ENCODE measurements at places on chromosomes 13 and 19.

- no peak for DNase-seq
Measured at GRCh38 chr19:10402441-10403038, 802 bp downstream of the CDC37 start.

GRCh38 chr13:91357613-91358386, 10.3 kb downstream of the MIR17HG start:
- DNase-seq: no peak

GRCh38 chr13:77516342-77516789, 19.1 kb upstream of the SCEL start:
- peak; percentile 67 for DNase-seq

DNA sequence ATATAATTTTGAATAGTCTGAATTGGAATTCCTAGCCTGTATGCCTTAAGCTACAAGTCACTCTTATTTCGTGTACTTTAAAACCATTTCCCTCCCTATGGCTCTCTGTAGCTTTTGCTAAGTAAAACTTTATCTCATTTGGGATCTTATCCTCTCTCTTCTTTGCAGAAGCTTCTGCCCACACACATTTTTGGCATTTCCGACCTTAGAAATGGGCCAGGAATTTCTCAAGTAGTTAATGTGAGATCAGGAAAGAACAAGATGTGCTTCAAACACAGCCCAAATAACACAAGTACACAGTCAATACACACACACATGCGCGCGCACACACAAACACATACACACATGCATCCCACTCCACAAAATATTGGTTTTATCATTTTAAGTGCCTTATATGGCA, 931.0 kb upstream of the MIR17HG start:
- DNase-seq: no peak

DNA sequence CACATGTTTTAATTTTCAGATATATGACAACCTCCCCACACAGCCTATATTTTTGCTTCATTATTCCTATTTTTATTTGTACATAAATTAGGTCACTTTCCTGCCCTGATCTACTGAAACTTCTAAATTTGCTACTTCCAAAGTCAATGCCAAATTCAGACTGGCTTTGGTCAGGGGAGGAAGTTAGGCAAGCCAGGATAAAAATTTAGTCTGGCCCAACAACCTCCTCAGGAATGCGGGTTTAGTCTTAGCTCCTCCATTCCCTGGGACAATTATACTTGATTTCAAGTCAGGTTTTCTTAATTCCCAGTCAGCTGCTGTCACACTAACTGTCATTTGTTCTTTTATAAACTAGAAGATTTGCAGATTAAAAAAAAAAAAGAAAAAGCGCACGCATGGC, 84.3 kb downstream of the TM9SF2 start:
- no peak for DNase-seq

- DNase-seq: no peak
Measured at GRCh38 chr19:30403203-30403985, 31.2 kb downstream of the ZNF536 start.

DNA sequence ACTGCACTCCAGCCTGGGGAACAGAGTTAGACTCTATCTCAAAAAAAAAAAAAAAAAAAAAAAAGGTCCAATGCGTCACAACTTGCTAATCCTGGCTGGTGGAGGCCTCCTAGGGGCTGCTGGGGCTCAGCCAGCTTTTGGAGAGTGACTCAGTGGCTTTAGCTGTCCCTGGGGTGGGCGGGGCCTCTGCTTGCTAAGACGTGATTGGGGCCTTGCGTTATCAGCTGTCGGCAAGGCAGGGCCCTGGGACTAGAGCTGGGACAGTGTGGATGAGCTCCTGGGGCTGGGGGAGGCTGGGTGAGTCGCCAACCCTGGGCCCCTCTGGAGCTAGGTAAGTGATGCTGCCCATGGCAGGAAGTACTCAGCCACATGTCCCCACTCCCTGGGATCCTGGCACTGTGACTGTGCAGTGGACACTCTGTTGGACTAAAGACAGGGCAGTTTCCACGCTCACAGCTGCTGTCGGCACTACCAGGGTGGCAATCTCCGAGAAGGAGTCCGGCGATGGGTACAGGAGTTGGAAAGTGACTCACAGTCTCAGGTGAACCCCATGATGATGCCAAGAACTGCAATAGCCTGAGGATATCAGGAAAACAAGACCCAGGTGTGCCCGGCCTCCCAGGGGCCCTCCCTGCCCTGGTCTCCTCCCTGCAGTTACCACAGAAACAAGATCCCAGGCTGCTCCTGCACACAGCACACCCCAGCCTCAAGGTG, 32.2 kb downstream of the F2RL3 start:
- DNase-seq: peak; percentile 89

DNA sequence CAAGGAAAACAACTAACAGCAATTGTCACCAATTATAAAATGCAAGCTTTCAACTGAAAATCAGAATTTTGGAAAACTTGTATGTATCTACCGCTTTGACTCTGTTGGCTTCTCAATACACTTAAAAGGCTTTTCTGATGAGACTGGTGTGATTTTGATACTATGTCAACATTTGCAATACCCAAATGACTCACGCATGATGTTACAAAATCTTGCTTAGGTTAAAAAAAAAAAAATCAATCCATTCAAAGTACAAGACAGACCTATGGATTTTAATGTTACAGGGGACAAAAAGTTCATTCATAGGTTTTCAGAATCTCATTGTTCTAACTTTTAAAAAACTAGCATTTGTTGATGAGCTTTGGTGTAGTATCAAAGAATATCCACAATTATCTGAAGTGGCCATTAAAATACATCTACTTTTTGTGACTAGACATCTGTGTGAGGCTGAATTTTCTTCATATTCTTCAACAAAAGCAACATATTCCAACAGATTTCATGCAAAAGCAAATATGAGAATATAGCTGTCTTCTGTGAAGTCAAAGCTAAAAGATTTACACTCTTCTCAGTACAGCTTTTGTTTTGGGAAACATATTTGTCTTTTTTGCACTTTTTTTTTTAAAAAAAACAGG, 10.7 kb downstream of the ELF1 start:
- DNase-seq: peak; percentile 64

DNA sequence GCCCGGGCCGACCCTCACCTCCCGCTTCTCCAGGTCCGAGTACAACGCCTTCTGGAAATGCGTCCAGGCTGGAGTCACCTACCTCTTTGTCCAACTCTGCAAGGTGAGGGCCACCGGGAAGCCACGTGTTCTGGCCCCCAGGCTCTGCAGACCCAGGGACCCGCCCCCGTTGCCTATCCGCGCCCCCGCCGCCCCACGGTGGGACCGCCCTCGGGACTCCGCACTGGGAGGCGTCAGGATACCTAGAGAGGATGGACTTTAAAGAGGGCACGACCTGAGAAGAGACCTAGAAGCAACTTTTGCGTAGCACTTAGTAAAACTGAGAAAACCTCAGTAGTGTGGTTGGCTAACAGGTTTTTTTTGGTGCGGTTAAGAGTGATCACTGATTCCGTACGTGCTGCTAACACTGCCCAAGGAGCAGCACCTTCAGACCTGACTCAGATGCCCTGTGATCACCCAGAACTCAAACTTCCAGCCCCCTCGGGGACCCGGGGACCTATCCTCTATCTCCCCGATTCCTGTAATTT, 492 bp downstream of the TMEM147 start:
- peak; percentile 56 for DNase-seq

DNA sequence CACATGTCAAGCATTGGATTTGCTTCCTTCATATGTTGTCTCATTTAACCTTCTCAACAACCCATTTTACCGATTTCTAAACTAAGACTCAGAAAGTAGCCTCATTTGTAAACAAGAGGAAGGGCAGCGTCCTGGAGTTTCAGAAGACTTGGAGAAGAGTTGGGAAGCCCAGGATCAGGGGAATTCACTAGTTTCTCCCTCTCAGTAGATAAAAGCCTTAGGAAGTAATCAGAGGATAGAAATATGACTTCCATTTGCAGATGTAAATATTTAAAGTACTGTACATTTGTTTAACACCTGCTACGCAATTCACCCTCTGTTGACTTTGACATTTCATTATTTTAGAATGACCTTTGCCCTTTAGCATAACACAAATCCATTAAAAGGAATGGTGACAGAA, 216.4 kb downstream of the DCT start:
- DNase-seq: no peak

GRCh38 chr19:10913716-10914340, 14.6 kb downstream of the YIPF2 start:
- no peak for DNase-seq

GRCh38 chr13:93805736-93806135, 579.1 kb downstream of the GPC6 start:
- no peak for DNase-seq

GRCh38 chr13:33206945-33207614, 78.5 kb downstream of the STARD13 start:
- no peak for DNase-seq

DNA sequence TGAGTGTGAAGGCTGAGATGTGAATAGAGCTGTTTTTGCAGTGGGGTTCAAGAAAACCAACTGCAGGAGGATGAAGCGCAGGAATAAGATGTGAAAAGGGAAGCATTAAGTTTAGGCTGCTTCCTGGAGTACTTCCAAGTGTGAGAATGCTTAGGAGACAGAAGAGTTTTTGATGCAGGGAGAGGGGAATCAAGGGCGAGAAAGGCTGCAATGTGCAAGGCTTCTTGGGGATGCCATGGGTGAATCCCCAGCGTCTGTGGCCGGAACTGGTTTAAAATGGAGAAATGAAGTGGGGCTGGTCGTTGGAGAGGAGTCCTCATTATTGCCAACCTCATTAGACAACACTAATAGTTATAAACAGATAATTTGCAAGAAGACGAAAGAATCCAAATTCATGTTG, 764.9 kb downstream of the LIG4 start:
- DNase-seq: no peak

DNA sequence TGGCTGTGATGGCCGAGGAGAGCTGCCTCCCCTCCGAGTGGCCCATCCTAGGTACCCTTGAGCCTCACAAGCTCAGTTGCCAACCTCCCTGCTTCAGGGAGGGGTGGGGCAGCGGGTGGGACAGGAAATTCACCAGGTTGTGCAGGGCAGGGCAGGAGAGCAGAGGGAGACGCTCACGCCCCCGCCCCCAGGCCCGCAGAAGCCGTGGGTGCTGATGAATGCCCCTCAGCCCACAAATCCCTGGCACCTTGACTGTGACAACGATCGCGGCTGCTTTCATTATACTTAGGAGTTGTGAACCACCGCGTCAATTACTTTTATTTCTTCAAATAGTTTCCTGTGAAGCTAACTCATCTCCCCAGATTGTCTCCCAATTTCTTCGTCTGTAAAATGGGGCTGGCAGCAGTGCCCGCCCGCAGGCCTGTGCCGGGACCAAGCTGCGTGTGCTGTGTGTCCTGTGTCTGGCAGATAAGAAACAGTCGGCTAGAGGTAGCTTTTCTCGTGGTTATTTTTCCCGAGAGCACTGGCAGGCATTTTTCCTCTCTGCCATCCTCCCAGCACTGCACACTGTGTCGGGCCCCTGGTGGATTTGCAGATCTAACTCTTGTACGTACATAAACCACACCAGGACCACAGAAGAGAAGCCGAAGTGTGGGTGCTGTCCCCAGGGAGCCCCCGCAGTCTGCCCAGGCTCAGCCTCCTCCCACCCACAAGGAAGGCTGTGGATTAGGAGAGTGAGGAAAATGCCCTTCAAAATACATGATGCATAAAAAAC, 7.9 kb upstream of the RASA3 start:
- DNase-seq: no peak
